ENCODE measurements at places on chromosomes 1 and 21.

GRCh38 chr21:38494703-38495102, 3.6 kb downstream of the ERG start:
- DNase-seq, result no peak

DNA sequence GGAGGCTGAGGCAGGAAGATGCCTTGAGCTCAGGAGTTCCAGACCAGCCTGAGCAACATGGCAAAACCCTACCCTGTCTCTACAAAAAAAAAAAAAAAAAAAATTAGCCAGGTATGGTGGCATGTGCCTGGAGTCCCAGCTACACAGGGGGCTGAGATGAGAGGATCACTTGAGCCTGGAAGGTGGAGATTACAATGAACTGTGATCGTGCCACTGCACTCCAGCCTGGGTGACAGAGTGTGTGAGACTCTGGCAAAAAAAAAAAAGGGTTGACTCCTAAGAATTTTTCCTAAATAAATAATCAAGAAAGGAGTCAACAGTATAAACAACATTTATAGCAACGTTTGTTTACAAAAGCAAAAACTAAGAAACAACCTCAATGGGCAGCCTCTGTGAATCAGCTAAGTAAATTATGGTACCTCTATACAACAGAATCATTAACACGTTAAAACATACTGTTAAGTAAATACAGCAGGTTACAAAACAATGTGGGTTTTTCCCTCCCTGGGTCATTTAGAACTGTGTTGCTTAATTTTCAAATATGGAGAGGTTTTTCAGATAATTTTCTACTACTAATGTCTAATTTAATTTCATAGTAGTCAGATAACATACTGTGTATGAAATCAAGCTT, 56.8 kb downstream of the SLC30A10 start:
- DNase-seq, result no peak

- DNase-seq, result no peak
Measured at GRCh38 chr1:36769886-36770830, 264.2 kb downstream of the GRIK3 start.

GRCh38 chr1:200903793-200904192, 9.1 kb downstream of the INAVA start:
- DNase-seq, result no peak

- DNase-seq, result peak; percentile 73
Measured at GRCh38 chr21:32257962-32258785, 20.7 kb downstream of the MIS18A start.

- no peak for DNase-seq
Measured at GRCh38 chr1:204370176-204370575, 10.4 kb upstream of the PLEKHA6 start.

- peak; percentile 8 for DNase-seq
Measured at GRCh38 chr1:84960371-84960770, 36.5 kb downstream of the MCOLN2 start.

DNA sequence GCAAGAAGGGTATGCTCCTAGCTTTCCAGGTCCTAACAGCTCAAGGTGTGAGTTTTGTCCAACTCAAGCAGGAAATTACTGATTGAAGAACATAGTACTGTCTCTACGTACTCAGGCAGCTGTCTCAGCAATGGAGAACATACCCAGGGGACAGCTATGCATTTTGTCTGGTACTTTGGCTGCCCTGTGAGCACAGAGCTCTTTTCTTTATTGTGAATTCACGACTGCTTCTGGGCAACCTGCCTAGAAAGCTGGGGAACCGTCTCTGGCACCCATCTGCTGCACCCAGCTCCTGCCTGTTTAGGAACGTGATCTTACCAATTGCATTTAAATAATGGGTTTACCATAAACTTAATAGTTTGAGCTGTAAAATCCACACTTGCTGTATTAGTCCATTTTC, 258.1 kb downstream of the HHAT start:
- DNase-seq, result no peak
